ENCODE measurements at places on chromosomes 7 and 10. TPM values are rescaled to one million over a fixed set of nuclear protein-coding genes. Genes with fewer than 3 reads are reported as not detected.

The LOXL4 gene
- total RNA-seq: not detected

The RSPH10B2 gene
- total RNA-seq: not detected

The LRRC61 gene
- total RNA-seq: 0.73 TPM

The NME8 gene
- total RNA-seq: not detected

The SEPTIN7 gene
- total RNA-seq: 137 TPM

The SPDYE6 gene
- not detected for total RNA-seq

DNA sequence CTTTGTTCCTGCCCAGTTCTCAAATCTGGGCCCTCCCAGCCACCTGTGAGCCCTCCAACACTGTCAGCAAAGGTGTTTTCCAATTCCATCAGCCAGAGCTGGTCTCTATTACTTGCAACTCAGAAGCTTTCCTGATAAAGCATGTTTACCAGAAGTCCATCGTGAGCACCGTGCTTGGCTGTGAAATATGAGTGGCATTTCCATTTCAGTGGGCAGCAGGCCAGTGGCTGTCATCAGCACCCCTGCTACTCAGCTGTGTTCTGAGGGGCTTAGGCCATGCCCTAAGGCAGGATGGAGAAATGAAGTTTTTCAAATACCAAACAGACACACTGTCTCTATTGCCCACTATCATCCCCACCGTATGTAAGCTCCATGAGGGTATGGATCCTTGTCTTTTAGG, 12.7 kb upstream of the BNIP3 start:
- no peak for DNase-seq

DNA sequence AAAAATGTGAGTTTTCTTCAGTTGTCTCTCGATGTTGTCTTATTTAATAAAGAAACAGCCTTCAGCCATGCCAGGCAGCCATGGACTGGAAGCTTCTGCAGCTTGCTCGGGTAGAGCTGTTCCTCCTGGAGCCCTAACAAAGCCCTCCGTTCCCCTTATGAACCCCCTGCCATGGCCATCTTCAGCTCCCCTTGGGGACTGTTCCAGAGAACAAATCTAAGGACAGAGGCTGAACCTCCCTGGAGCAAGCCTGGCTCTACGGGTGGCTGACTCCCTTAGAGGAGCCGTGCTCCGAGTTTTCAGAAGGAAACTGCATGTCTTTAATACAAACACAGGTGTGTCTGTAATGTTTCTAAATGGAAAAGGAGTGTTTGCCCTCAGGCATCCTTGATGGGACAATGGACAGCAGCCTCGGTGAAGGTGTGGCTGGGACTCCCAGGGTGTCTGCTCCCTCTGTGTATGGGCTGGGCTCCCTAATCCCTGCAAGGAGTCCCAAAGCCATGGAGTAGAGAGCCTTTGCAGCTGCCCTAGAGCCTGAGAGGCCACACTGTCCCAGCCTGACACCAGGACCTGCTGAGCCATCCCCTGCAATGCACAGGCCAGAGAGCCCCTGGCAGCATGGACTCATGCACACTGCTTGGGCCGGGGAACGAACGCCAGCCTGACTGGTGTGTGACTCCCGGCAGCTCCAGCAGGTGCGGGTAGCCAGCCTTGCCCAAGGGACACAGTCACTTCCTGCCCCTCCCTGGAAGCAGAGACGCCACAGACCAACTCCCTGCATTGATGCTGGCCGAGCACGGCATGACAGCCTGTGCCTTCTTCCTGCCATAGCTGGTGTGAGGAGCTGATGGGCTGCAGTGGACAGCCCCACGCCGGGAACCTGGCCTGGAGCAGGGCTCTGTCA, 381.8 kb downstream of the TCERG1L start:
- no peak for DNase-seq

DNA sequence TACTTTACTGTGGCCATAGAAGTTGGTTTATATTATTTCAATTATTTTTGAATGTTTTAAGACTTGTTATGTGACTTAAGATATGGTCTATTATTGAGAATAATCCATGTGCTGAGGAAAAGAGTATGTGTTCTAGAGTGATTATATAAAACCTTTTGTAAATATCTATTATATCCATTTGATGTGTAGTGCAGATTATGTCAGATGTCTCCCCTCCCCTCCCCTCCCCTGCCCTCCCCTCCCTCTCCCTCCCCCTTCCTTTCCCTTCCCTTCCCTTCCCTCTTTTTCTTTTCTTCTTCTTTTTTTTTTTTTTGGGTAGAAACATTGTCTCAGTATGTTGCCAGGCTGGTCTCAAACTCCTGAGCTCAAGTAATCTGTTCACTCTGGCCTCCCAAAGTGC, 8.3 kb upstream of the CYP2C8 start:
- DNase-seq: no peak

DNA sequence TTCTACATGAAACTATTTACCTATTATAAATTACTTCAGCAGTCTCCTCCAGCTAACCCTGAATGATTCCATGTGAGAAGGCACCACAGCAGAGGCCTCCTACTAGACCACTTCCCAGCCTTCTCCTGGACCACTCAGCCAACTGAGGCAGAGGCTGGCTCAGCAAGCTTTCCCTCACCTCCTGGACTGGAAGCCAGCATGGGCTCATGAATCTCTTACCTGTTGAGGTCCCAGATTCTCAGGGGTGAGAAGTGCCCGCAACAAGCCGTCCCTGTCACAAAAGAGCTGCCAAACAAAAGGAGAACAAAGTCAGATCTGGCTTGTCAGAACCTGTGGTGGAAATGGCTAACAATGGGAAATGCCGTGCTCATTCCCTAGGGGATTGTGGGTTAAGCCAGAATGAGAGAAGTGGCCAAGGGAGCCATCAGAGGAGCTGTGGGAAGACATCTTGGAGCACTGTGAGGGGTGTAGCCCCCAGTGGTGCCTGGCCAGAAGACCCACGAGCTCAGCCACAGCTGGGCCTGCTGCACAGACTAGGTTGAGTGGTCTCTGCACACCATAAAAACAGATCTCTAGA, 36.5 kb downstream of the DPCD start:
- DNase-seq: no peak

DNA sequence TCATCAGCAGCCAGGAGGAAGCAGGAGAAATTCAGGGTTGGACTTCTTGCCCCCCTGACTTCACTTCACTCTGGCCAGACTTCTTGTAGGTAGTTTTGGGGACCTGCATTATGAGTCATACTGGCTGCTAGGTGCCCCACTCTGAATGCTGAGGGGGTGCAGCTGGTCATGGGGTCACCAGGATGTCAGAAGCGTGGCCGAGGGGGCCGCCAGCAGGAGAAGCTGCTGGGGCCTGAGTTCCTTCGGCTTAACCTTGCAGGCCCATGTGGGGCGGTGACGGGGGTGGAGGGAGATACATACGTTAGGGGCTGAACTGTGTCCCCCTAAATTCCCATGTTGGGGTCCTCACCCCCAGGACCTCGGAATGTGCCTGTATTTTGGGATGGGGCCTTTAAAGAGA, 18.2 kb downstream of the UNCX start:
- no peak for DNase-seq

DNA sequence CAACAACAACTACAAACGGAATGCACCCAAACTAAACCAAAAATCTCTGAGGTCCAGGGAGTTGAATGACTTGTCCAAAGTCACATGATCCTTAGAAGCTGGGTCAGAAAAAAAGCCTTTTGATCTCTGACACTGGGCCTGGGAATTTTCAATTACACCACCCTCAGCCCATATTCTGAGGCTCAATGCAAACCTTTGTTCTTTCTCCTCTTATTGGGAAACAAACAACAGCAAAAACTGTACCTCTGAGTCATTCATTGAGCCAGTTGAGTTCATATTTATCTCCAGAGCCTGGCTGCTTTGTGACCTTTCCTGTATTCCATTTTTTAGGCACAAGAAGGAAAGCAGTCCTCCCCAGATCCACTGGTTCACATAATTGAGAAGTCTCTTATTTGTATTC, 51.2 kb upstream of the SORCS1 start:
- DNase-seq: no peak

- no peak for DNase-seq
Measured at GRCh38 chr10:73163096-73163495, 4.7 kb downstream of the ECD start.

Measured in mammary epithelial cell (primary cell).